ENCODE measurements at places on chromosomes 5 and 9.

DNA sequence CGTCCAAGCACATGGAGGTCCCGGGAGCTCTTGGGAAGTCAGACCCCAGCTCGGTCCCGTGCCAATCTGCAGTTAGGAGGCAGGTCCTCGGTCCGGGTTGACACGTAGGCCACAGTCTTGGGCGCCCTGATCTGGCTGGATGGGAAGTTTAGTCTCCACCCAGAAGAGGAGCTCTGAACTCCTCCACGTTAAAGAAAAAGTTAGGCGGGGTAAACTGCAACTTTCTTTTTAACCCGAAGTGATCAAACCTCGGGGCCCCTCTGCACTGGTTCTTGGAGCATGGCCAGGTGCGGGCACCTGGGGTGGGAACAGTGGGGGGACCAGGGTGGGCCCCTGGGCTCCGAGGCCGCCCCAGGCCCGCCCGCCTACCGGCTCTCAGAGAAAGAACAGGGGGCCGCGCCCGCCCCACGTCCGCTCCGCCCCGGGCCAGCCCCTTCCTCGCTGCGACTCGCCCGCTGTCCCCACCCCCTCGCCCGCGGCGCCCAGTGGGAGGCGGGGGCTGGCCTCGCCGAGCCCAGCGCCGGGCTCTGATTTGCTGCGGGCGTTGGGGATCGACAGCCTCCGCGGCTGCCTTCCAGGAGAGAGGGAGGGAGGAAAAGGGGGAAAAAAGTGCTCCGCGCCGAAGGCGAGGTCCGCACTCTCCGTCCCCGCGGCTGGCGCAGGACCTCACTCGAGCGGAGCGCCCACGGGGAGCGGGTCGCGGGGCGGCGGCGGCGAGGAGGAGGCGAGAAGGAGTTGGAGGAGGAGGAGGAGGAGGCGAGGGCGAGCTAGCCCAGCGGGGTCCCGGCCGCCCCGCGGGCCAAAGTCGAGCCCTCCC lies at the start of gene COL5A1:
COL5A1 (plus strand) TSS at position 631 of the 817 bp plus-strand sequence. CDS start 385 bp downstream, outside the sequence.
- no peak for DNase-seq

DNA sequence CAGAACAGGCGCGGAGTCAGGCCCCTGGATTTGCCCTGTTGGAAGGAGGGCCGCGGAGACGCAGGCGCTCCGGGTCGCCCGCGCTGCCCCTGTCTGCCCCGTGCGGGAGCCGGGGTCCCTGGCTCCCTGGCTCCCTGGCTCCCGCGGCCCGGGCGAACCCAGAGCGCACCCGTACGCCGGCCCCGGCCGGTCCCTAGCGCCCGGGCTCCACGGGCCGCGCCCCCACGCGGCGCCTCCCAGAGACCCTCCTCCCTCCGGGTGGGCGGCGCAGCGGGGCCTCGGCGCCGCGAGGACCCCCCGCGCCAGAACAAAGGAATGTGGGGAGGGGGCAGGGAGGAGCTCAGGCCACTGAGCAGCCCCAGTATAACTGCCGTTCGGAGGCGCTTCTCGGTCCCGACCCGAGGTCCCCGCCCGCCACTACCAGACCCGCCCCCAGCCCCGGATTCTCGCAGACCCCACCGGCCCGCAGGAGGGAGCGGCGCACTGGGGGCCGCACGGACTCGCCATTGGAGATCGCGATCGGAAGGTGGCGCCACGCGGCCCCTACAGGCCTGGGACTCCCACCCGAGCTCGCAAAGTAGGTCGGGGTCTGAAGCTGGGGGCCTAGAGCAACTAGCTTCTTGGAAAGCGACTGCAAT lies 2.4 kb downstream of the NFIL3 start:
- DNase-seq, result no peak

- DNase-seq, result no peak
Measured at GRCh38 chr5:143600396-143601075, 197.1 kb upstream of the NR3C1 start.

GRCh38 chr5:137303509-137303908 lies 195.6 kb downstream of the SPOCK1 start:
- no peak for DNase-seq

GRCh38 chr5:6590581-6590980 lies 42.3 kb downstream of the NSUN2 start:
- DNase-seq, result no peak

- DNase-seq, result no peak
Measured at GRCh38 chr5:149435015-149435376, 55.9 kb upstream of the IL17B start.

GRCh38 chr5:157273131-157273556 lies 7.2 kb downstream of the CYFIP2 start:
- peak; percentile 76 for DNase-seq

- DNase-seq, result no peak
Measured at GRCh38 chr9:100204796-100205195, 105.8 kb downstream of the INVS start.

- DNase-seq, result no peak
Measured at GRCh38 chr5:120535900-120536299, 71.8 kb downstream of the PRR16 start.

- no peak for DNase-seq
Measured at GRCh38 chr9:82192211-82192610, 203.6 kb downstream of the SPATA31D1 start.

DNA sequence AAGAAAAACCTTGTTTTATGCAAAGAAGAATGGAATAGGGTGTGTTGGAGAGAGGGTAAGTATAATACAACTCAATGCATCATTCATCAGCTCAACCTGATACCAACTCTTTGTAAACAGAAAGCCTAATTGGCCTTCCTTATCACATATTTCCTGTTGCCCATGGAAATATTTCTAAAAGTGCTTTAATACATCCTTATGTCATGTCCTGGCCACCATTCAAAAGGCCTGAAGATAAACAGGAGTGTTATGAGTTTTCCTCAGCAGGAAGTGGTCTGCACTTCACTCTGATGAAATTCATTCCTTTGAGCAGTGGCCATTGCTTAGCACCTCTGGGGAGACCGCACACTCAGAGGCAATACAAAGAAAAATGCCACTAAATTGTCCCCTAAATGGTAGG lies 511.2 kb downstream of the SEMA5A start:
- DNase-seq, result no peak

DNA sequence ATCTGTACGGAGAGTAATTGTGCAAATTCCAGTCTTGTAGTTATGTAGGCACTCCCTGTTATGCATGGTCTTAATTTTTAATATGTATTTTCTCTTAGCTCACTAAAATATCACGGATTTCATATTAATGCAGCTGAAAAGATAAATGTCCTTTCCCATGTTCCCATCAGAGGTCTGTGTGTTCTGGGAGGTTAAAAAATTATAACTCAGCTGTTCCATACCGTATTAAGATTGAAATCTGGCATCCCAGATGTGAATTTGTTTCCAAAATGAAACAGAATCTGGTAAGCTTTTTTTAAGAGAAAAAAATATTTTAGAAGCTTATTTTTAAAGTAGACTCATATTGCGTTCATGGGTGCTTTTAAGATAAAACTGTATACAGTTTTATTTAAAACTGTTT lies 44.3 kb downstream of the SEMA6A start:
- DNase-seq, result no peak

- no peak for DNase-seq
Measured at GRCh38 chr5:63233911-63234310, 655.3 kb downstream of the LRRC70 start.

GRCh38 chr9:129352146-129352865 lies 174.2 kb upstream of the IER5L start:
- no peak for DNase-seq

GRCh38 chr9:4214486-4214885 lies 85.4 kb downstream of the GLIS3 start:
- DNase-seq, result no peak

Measured in activated CD4-positive, alpha-beta T cell treated with anti-CD3 and anti-CD28 coated beads, Interleukin-2, Interleukin-4, amounts not matched to agents 100 ng/mL and 50 ng/mL, durations not matched to agents 16 hours and 8 hours (primary cell).